ENCODE measurements at places on chromosomes 12 and 14.

DNA sequence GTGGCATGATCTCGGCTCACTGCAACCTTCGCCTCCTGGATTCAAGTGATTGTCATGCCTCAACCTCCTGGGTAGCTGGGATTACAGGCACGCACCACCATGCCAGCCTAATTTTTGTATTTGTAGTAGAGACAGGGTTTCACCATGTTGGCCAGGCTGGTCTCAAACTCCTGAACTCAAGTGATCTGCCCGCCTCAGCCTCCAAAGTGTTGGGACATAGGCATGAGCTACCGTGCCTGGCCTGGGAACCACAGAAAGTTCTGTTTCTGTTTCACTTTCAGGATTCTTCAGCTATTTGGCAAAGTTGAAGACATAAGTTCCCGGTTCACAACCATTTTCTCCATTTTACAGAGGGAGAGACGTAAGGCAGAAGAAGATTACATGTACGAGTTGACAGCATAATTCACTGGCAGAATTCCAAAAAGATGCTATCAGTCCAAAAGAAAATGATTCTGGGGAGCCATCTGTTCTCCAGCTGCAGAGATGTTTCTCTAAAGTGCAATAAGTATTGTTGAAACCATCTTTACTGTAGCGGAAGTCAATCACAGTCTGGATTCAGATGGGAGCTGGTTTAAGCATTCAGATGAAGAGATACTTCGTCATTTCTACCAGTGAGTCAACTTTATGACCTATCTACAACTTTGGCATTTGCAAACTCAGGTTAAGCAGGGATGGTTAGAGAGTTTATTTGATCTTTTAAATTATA is 8.1 kb upstream of the RNF34 start:
- no peak for DNase-seq

DNA sequence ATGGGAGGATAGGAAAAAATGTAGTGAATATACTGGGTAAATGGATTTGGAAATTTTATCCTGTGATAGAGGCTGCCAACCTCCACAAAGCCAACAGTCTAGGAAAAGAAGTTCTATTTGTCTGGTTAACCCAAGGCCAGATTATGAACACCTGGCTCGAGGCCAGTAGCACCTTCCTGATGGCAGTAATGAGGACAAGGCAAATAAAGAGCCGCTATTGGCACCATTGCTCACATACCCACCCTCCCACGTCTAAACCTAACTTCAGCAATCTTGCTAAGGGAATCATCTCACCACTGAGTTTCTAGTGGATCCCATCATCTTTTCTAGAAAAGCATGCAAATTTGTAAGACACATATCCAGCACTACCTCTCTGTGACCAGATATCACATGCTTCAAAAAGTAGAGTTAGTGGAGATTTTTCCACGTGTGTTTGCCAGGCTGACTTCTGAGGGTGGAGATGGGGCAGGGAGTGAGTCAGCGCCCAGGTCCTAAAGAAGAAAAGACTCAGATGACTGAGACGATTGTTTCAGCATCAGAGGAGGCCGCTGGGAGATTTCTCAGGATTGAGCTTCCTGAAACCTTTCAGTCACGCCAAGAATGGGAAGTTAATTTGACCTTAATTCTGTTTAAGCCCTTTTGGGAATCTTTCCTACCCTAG is 362.9 kb downstream of the EMP1 start:
- DNase-seq, result peak; percentile 76

DNA sequence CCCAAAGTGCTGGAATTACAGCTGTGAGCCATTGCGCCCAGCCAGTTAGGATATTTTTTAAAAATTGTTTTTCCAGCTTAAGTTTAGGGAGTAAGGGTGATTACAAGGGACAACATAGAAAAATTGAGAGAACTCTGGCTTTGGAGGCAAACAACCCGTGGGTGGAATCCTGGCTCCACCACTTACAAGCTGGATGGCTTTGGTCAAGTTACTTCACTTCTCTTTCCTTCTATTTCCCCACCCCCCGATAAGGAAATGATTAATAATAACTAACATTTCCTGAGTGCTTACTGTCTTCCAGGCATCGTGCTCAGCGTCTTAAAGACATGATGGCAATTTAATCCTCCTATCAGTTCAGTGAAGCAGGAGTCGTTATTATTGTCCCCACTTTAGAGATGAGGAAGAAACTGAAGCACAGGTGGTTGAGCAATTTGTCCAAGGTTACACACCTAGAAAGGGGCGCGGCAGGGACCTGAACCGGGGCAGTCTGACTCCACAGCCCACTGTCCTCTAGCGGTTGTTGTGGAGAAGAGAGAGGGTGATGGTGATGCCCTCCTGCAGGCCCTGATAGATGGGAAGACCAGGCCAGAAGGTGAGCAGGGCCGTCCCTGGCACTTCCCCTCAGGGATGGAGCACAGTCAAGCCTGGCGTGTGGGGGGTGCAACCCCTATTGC is 16.7 kb upstream of the FAIM2 start:
- DNase-seq, result no peak

DNA sequence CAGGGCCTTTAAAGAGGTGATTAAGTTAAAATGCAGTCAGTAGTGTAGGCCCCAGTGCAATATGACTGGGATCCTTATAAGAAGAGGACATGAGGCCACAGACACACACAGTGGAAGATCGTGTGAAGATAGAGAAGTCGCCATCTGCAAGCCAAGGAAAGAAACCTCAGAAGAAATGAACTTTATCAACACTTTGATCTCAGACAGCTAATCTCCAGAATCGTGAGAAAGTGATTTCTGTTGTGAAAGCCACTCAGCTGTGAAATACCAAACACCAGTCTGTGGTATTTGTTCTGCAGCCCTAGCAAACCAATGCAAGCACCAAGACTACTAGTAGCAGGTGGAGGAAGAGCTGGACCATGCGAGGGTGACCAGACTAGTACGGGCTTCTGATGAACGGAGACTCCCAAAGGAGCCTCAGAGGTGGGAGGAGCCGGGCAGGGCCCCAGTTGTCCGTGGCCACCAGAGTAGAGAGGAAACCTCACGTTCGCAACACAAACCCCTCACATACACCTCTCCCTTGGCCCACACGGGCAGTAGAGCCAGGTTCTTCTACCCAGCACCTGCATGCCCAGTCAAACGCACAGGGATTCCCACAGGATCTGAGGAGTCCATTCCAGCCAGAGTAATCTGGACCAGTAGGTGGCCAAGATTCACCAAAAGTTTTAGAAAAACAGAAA is 243.0 kb downstream of the TTC8 start:
- DNase-seq, result no peak

DNA sequence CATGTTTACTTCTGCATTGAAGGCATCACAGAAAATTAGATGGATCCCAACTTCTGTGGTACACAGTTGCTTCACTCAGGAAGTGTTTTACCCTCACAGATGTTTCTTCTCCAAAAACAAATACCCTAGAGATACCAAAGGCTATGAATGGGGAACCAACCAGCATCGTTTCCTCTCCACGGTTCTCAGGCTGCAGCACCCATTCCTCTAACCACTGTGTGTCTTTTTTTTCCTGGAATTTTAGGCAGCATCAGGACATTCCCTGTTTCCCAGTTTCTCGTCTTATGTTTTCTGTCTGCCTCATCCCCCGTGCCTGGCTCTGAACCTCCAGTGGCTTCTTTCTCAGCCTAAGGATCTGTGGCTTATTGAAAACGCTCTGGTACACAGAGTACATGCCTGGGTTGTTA is 72.0 kb upstream of the TBX5 start:
- DNase-seq, result no peak

DNA sequence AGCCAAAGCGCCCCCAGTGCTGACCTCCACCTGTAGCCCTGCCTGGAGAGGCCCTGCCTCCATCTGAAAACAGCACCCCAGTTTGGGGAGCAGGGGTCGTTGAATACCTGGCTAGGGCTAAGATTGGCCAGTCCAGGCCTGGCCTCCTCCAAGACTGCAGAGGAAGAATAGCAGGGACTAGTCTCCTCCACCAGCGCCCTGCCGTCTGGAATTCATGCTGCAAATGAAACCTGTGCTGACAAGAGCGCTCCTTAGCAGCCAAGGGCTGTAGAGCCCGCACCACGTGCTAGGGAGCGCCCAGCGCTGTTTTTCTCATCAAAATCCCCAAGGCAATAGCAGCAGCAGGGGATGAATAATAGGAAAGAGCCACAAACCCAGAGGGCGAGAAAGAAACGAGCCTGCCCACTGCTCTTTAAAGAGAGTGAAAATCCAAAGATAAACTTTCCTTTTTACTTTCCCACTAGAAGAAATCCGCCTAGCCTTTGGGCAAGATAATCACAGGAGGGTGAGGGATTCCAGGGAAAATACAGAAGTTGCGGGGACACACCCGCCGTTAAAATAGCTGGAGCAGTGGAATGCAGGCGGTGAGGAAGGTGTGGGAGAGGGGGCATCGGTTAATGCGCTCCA is 3.3 kb downstream of the COL2A1 start:
- peak; percentile 66 for DNase-seq

- no peak for DNase-seq
Measured at GRCh38 chr12:19908830-19909229, 459.5 kb upstream of the PDE3A start.

- DNase-seq, result no peak
Measured at GRCh38 chr12:3417113-3417512, 73.9 kb upstream of the PRMT8 start.

- DNase-seq, result peak; percentile 73
Measured at GRCh38 chr12:30457621-30458289, 237.9 kb downstream of the IPO8 start.

DNA sequence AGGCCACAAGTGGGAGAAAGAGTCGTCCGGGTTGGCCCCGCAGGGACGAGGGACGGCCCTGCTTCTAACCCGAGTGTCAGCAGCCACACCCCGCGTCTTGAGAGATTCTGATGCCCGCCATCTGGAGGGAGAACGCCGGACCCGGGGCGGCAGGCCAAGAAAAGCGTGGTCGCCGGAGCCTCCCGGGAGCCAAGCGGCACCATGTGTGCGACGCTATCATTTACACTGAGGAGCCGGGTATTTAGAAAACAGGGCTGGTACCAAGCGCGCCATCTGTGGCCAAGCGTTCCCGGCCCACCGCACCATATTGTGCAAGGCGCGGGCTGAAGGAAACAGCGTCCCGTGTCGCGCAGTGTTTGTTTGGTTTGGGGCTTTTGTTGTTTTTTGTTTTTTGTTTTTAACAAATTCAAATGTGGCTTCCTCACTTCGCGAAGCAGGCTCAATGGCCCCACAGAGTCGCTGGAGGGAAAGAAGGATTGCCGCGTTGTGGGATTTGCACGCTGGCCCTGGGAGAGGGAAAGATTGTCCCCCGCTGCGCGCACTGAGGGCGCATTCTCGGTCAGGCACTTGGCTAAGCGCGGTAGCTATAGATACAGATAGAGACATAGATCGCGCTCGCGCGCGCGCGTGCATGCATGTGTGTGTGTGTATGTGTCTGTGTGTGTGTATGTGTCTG is 153.8 kb downstream of the BCL11B start:
- no peak for DNase-seq

DNA sequence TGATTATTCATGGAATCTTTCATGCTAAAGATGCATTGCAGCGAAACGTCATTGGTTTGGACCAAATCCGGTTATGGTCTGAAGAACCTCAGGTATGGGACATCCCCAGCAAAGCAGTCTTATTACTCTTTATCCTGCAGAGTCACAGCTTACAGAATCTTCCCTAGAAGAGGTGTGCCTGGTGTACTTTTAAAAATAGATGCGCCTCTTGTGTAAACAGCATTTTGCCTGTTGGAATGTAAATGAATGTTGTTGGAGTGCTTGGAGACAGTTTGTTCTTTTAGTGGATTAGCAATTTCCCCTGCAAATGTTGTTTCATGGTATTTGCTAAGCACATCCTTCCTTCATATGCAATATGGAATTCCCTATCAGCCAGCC is 242.5 kb downstream of the ZFP36L1 start:
- DNase-seq, result no peak

DNA sequence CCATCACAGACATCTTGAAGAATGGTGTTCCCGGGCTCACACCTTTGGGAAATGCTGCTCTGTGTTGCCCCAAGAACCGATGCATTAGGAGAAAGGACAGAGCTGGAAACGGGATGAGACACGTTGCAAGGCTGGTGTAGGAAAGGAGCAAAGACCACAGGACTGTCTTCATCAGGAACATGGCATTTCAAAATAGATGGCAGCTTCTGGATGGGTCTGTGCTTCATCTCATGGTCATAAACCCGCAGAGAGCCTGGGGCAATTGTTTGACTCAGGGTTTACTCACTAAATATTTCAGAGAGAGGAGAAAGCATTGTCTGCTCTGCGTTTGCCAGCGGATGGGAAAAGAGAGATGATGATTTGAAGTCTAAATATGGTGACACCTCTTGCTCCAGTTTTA is 76.3 kb downstream of the CACNA1C start:
- no peak for DNase-seq

DNA sequence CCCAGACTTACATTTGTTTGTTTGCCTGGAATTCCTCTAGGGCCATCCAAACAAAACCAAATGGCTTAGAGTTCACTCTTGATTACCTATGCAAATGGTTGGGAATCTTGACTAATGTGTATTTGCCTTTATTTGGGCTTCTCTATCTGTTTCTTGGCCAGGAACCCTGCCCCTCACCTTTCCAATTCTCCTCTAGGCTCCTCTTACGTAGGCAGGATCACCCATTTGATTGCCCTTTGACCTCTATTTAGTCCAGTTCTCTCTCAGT is 123.0 kb upstream of the DYRK2 start:
- DNase-seq, result no peak

DNA sequence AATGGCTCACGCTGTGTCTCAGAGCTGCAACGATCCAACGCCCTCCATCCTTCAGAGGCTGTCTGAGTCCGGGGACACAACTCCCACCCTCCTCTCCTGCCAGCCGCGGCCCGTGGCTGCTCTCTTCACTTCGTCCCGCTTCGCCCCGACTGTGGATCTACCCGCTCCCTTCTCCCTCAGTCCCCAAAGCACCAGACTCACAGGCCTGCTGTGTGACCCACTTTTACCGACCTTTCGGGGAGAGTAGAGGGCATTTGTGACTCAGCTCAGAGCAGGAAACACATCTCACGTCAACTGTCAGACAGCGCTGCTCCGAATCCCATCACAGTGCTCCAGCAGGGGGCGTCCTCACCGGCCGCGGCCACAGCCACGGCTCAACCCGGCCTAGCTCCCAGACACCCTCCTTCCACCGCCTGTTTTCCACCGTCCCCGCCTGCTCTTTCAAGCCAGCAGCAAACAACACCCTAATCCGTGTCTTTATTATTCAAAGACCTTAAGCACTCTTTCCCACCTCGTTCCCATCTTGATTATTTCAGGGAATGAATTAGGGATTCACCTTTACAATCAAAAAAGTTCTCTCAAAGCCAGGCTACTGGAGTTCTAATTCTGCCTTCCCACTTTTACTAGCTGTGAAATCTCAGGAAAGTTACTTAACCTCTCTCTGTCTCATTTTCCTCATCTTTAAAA is 5.0 kb upstream of the AQP2 start:
- DNase-seq, result peak; percentile 90

GRCh38 chr12:1800401-1801302 is 19.7 kb upstream of the LRTM2 start:
- DNase-seq, result no peak

DNA sequence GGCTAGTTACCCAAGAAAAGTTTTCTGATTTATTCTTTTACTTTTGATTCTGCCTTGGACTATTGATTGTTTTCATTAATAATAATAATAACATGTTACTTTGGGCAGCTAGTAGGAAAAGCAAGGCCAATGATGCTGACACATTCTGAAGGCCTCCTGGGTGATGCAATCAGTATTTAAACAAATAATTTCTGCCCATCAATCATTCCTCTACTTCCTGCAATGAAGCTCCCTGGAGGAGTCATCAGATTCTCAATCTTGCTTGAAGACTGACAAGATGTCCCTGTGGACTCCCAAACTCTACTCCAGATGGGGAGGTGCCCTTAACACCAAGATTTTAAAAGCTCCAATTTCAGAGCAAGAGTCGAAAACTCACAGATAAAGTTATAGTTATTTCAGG is at the start of gene SPX:
TSS of gene SPX (plus strand) at position 244 of the 400 bp plus-strand sequence. CDS start 177 bp downstream, outside the sequence.
- DNase-seq, result peak; percentile 21

Data from urothelium cell line (cell line).